ENCODE measurements at places on chromosomes 4 and X. TPM values are rescaled to one million over a fixed set of nuclear protein-coding genes. Genes with fewer than 3 reads are reported as not detected.

DNA sequence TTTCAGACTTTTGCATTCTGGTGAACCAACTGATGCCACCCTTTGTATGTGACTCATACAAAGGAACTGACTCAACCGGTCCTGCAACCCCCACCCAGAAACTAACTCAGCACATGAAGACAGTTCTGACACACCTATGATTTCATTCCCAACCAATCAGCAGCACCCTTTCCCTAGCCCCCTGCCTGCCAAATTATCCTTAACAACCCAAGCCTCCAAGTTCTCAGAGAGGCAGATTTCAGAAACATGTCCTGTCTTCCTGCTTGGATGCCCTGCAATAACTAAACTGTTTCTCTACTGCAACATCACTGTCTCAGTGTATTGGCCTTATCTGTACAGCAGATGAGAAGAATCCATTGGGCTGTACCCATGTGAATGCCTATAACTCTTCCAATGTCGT lies 284.7 kb downstream of the CAMK2D start:
- no peak overlapping the region for H3K4me3 ChIP-seq
- H3K36me3 ChIP-seq: peaks cover 40% of the 10 kb centered on the region
- peaks cover 6% of the 10 kb centered on the region for H3K4me1 ChIP-seq
- H3K27me3 ChIP-seq: no peaks in the 10 kb centered on the region

DNA sequence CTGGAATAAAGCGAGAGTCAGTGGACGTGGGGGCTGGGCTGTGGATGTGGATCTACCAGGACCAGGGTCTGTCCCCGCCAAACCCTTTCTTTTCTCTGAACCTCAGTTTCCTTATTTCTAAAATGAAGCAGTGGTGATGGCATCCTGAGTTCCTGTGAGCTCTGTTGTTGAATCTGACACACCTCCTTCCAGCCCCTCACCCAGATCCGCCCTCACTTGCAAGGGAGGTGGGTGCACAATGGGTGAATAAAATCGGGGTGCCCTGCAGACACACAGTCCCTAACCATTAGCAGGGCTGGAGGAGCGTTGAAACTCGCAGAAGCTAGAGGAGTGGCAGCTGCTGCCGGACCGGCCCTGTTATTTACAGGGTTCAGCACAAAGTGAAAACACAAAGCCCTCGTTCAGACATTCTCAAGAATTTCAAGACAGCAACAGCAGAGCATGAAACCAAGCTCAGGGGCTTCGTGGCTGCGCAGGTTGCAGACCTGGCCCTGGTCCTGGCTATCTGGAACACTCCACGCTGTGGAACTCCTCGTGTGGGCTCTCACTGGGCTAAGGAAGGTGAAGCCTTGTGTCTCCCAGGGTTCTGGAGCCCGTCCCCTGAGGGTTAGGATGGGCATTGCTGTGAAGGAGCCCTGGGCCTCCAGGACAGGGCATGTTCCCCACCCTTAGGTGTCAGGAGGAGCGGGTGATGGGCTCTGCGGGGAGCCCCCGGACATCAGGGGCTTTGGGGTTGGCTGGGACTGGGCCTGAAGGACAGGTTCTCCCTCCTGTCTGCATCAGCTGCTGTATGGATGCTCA lies 42.9 kb downstream of the PSAPL1 start:
- peak; percentile 25 for DNase-seq
- H3K4me1 ChIP-seq: no peaks in the 10 kb centered on the region
- H3K27me3 ChIP-seq: no peaks in the 10 kb centered on the region
- H3K4me3 ChIP-seq: no peak overlapping the region

Gene EREG
- total RNA-seq: not detected

DNA sequence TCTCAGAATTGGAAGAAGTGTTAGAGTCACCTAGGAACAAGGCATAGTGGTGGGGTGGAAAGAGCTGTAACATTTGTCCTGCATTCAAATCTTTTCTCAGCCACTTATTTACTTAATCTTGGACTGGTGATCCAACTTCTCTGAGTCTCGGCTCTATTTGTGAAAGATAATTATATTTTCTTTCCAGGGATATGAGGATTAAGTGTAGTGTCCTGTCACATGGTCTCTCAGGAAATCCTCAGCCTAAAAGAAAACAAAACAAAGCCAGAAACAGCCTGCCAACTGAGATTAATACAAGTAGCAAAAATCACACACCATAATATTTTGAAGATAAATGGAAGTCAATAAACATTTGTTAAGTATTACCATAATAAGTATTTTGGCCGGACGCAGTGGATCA lies 33.3 kb upstream of the ETNPPL start:
- H3K27me3 ChIP-seq: peaks cover 16% of the 10 kb centered on the region
- no peaks in the 10 kb centered on the region for H3K36me3 ChIP-seq
- H3K4me1 ChIP-seq: no peaks in the 10 kb centered on the region
- no peak overlapping the region for H3K27ac ChIP-seq

DNA sequence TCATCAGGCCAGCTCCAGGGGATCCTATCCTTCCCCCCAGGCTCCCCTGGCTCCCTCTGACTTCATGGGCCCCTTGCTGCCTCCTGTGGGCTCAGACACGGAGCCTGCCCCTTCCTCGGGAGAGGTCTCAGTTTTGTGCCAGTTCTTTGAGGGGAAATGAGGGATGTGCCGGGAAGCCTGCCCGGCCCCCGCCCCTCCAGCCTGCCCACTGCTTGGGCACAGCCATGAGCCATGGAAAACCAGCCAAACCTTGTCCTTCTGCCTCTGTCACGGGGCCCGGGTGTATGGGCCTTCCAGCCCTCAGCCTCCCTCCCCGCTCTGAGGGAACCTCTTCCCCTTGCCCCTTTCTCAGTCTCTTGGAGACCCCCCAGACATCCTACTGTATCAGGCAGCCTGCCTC lies 6.8 kb downstream of the BGN start:
- DNase-seq: no peak
- H3K4me3 ChIP-seq: no peak overlapping the region
- no peaks in the 10 kb centered on the region for H3K27me3 ChIP-seq
- H3K36me3 ChIP-seq: no peaks in the 10 kb centered on the region

Gene PCDH19
- total RNA-seq: not detected

DNA sequence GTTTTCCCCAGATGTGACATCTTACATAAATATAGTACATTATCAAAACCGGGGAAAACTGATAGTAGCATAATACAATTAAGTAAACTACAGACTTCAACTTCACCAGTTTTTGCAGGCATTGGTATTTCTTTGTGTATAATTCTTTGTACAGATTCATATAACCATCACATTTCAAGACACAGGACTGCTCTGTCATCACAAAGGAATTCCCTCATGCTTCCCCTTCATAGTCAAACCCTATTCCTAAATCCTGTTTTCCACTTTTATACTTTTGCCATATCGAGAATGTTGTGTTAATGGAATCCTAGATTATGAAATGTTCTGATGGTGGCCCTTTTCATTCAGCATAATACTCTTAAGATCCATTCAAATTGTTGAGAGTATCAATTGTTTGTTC lies 36.0 kb downstream of the STIM2 start:
- H3K27ac ChIP-seq: no peak overlapping the region
- H3K4me1 ChIP-seq: peaks cover 49% of the 10 kb centered on the region
- no peak overlapping the region for H3K4me3 ChIP-seq
- H3K27me3 ChIP-seq: no peaks in the 10 kb centered on the region

Gene GLUD2
- total RNA-seq: 0.80 TPM

- no peak overlapping the region for H3K4me3 ChIP-seq
- no peaks in the 10 kb centered on the region for H3K27me3 ChIP-seq
- no peaks in the 10 kb centered on the region for H3K36me3 ChIP-seq
- no peak overlapping the region for H3K27ac ChIP-seq
Observed at GRCh38 chr4:23171976-23172375, 479.2 kb downstream of the GBA3 start.

DNA sequence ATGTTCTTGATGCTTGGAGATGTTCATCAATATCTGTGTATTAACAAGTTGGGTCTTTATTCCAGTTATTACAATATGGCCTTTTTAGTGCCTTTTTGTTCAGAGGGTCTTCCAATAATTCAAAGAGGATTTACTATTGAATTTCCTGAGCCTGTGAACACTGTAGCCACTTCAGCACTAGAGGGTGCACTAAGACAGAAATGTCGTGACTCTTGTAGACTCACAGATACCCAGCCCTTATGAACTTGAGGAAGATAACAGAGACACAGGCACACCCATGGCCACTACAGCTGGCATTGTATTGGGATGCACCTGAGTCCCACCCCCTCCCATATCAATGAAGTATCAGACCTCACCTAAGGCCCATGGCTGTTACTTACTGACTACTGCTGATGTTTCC lies 54.4 kb upstream of the ACTRT1 start:
- H3K36me3 ChIP-seq: no peaks in the 10 kb centered on the region
- no peaks in the 10 kb centered on the region for H3K4me1 ChIP-seq
- no peaks in the 10 kb centered on the region for H3K27me3 ChIP-seq
- no peak overlapping the region for H3K4me3 ChIP-seq
- no peak for DNase-seq

DNA sequence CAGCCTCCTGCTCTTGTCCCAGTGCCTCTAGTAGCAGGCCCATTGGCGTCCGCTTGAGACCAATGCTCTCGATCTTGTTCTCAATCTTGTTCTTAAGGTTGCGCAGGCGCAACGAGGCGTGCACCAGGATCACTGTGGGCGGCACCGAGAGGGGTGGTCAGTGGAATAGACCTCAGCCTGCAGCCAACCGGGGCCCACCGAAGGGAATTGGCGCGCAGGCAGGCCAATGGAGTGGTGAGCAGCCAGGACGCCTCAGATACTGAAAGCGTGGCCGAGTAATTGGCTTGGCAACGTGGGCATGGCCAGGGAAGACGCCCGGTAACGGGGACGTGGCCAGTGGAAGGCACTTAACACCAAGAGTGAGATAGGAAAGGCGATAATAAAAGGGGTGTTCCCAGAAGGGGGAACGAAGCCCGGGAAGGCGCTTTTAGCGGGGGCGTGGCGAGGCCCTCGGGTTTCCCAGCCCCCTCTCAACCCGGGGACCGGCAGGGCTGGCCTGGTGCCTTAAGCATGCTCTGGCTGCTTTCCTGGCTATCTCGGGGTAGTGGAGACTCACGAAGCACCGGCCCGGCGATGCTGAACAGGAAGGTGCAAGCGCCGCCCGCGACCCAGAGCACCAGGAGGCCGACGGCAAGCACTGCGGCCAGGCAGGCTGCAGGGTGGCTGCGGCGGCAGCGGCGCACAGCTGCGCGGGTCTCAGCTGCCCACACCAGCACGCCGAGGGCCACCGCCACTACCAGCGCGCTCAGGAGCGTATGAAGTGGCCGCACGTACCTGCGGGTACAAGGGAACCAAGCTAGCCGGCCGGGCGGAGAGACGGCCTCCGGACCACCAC lies 1.7 kb downstream of the PRAF2 start:
- no peaks in the 10 kb centered on the region for H3K27me3 ChIP-seq
- H3K36me3 ChIP-seq: peaks cover 13% of the 10 kb centered on the region
- peaks cover 10% of the 10 kb centered on the region for H3K4me1 ChIP-seq
- H3K27ac ChIP-seq: no peak overlapping the region
